ENCODE measurements at places on chromosomes 6 and 20.

- no peak for DNase-seq
Observed at GRCh38 chr6:44733126-44733525, 345.6 kb downstream of the CDC5L start.

DNA sequence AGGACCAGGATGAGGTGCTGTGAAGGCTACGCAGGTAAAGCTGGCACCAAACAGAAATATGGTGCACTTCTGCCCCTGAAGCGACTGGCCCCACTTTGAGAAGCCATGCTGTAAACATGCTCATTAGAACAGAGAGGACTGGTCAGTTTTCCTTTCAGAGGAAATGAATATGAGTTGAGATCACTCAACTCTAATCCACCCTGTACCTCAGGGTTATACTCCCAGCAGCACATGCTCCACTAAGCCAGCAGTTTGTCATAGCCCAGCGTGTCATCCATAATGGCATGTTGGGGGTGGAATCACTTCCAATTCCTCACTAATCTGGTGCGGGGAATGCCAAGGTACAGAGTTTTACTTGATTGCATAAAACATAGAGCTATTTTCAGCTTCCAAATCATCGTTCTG, 98.1 kb downstream of the HIVEP2 start:
- no peak for DNase-seq

DNA sequence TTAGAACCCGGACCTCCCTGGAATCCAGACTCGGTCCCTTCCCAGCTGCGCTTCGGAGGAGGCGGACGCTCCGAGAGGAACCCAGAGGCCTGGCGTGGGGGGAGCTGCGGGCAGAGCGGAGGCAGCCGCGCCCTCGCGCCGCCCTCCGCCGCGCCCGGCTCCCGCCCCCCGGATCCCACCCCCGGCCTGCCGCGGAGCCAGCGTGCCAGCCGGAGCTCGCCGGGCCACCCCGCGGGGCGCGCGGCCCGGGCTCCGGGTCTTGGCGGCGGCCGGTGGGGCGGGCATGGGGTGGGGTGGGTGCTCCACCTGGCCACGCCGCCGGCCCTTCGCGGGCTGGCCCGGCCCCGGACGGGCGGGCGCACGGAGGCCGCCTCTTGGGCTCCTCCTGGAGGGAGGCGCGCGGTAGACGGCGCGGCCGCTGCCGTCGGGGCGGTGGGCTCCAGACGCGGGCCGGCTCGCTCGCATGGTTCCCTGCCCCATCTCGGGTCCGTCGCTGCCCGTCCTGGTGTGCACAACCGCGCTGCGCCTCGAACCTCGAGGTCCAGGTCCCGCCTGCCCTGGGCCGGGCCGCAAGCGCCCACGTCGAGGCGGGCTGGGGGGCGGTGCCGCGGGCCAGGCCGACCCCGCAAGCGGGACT, 592 bp upstream of the CDYL start:
- peak; percentile 82 for DNase-seq

DNA sequence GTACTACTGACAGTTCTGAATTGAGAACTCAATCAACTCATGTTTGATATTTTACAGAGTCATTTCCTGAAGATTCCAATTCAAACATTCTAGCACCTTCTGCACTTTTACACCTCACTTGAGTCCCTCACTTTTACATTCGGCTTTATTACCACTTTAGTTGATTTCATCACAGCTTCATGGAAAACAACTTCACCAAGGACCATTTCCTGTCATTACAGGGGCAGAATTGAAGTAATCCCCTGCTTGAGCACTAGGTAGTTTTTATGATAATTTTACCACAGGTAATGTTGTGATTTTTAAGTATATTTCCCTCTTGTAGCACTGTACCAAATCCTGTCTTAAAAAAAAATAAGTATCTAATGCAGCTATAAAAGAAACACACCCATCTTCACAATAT, 312.9 kb downstream of the BTBD9 start:
- no peak for DNase-seq

DNA sequence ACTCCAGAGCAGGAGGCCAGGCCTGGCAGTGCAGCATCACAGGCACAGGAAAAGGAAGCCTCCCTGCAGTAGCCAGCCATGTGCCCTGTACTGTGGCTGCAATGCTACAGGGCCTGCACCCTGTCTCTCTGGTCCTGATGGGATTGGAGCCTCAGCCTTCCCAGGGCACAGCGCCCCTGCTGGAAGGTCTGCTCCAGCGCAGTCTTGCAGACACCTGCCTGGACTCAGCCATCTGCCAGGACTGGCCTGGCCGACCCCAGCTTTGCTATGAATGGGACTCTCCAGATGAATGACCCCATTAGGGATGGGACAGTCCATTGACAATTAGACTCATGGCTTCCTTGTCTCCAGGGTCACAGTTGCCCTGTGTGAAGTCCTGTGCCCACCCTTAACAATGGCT, 251.6 kb downstream of the ERMARD start:
- DNase-seq, result no peak

DNA sequence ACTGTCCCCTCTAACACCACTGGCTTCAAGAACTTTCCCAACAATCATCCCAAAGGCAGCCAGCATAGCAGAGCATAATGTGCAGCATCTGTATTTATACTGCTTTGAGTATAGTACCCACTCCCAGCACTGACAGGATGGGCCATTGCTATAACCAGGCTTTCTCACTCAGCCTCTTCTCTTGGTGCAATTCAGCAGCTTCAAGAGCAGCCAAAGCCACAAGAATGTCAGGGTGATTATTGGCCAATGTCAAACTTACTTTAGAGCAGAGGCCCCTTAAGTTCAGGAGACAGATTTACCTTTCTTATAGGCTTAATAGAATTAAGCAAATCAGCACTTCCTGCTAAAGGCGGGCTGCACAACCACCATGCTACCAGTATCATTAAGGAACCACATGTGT, 232.4 kb upstream of the RSPO3 start:
- no peak for DNase-seq

- DNase-seq, result no peak
Observed at GRCh38 chr20:24048024-24048611, 59.5 kb upstream of the GGTLC1 start.

- no peak for DNase-seq
Observed at GRCh38 chr20:4820806-4821518, 99.3 kb downstream of the PRND start.

DNA sequence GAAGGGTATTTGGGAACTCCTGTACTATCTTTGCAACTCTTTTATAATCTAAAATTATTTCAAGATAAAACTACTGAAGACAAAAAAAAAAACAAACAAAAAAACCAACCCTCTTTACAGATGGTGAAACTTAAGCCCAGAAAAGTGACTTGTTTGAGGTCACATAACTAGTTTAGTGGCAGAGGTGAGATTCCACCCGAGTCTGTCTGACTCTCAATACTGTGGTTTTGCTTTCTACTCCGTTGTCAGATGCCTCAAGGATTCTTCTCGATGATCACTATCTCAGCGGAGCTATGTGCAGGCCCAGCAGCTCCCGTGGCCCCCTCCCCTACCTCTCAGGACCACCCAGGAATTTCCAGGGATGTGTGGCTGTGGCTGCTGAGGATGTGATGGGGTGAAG, 36.1 kb upstream of the KCNB1 start:
- no peak for DNase-seq

DNA sequence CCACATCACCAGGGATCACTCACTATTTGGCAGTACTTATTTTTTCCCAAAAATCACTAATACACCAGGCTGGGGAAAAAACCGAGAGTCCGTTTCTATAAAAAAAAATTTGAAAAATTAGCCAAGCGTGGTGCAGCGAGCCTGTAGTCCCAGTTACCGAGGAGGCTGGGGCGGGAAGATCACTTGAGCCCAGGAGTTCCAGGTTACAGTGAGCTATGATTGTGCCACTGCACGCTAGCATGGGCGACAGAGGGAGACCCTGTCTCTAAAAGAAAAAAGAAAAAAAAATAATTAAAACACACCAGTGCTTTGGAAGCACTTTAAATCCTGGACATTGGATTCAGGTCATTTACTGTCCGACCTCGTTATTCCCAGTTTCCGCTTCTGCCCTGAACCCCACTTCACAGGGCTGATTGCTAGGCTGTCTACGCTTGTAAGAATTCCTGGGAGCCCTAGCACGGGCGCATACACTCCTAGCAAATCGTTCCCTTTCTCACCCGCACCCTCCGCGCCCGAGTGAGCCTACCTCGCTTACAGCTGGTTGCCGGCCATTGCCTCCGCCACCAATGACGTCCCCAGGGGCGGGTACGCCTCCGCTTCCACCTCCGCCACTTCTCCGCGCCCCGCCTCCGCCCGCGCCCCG, at the start of gene TPMT:
Gene TPMT, minus strand, starts transcription at position 571 of the 643 bp plus-strand sequence. CDS start 5,950 bp downstream, outside the sequence.
- DNase-seq, result no peak

- no peak for DNase-seq
Observed at GRCh38 chr6:138545621-138545980, 46.3 kb upstream of the NHSL1 start.

- no peak for DNase-seq
Observed at GRCh38 chr20:44532259-44532980, 10.6 kb upstream of the SERINC3 start.

DNA sequence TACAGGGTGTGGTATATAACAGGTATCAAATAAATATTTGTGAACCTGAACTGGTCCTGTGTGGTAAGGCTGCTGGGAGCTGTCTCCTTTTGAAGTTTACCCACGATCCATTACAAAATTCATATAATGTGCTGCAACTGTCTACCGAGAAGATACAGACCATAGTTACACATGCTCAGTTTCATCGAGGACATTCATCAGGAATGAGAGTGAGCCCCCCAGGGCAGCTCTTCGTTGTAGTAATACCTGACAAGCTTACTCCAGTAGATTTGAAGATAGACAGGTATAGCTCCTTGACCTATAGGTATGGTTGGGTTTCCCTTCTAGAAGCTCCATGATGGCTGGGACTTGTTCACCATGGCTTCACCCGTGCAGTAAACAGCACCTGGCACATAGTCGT, 25.7 kb downstream of the ARMC2 start:
- no peak for DNase-seq

- no peak for DNase-seq
Observed at GRCh38 chr6:32809171-32809570, 7.6 kb downstream of the HLA-DOB start.

GRCh38 chr6:77415706-77416105, 47.6 kb downstream of the HTR1B start:
- DNase-seq, result no peak

GRCh38 chr20:55186228-55186627, 710.8 kb downstream of the DOK5 start:
- DNase-seq, result no peak

- no peak for DNase-seq
Observed at GRCh38 chr6:15366003-15366535, 120.2 kb downstream of the JARID2 start.

DNA sequence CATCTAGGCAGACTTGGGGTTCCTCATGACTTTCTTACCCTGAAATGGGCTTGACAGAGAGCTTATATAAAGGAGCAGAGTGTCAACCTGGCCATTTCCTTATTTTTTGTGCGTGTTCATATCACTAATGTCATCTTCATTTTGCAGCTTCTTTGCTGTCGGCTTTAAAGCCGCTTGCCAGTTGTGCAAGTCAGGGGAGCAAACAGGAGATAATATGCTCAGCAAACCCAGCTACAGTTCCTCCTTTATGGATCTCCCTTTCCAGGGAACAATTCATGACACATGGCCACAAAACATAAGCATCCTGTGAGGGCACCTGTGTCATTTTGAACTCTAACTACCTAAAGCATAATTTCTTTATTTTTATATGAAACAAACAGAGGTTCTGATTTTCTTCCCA, 6.5 kb upstream of the TUBB2B start:
- DNase-seq, result no peak

- DNase-seq, result no peak
Observed at GRCh38 chr6:90420500-90420899, 123.9 kb upstream of the BACH2 start.

GRCh38 chr6:130783416-130784107, 43.6 kb upstream of the SMLR1 start:
- DNase-seq, result no peak

GRCh38 chr6:150258381-150258780, 110.4 kb upstream of the IYD start:
- DNase-seq, result no peak

DNA sequence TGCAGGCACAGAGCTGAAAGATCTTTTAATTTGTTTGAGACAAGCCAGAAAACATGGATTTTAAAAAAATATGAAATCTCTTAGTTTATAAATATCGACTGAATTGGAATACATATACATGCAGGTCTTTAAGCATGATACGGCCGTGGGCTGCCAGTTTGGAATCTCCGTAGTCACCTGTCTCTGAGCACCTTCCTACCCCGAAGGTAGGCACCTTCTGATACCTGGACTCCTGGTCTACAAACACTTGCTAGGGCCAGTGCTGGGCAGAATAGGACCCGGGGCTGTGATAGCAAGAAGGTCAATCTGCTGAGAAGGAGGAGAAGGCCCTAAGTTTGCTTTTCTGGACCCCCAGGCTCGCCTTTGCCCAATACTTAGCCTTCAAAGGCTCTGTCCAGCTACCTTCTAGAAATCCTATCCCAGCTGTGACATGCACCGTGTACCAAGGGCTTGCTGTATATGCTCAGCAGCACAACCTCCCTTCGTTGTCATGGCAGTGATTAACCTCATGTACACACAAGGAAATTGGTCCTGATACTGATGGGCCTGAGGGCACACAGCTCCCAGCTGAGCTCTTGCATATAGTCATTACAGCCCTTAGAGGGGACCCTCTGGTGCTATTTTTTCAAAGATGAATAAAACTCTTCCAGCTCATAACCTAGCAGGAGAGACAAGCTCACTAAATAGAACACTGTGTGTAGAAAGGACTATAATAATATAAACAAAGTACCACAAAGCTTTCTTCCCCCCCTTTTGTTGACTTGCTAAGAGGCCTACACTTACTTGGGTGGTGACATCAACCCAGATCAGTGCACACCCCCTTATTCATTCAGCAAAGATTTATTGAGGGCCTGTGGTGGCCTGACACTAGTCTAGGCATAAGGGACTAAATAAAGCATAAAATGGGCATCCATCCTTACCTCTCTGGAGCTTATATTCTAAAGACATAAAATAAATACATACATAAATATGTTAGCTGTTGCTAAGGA, 17.7 kb downstream of the SNPH start:
- no peak for DNase-seq

- DNase-seq, result no peak
Observed at GRCh38 chr6:122740936-122741335, 38.6 kb upstream of the FABP7 start.

- peak; percentile 25 for DNase-seq
Observed at GRCh38 chr6:52254731-52255378, 10.6 kb upstream of the IL17F start.

- no peak for DNase-seq
Observed at GRCh38 chr6:40948570-40948969, 90.5 kb downstream of the UNC5CL start.
